SHP77 (cell line): ENCODE measurements at places on chromosomes 3 and 15.

DNA sequence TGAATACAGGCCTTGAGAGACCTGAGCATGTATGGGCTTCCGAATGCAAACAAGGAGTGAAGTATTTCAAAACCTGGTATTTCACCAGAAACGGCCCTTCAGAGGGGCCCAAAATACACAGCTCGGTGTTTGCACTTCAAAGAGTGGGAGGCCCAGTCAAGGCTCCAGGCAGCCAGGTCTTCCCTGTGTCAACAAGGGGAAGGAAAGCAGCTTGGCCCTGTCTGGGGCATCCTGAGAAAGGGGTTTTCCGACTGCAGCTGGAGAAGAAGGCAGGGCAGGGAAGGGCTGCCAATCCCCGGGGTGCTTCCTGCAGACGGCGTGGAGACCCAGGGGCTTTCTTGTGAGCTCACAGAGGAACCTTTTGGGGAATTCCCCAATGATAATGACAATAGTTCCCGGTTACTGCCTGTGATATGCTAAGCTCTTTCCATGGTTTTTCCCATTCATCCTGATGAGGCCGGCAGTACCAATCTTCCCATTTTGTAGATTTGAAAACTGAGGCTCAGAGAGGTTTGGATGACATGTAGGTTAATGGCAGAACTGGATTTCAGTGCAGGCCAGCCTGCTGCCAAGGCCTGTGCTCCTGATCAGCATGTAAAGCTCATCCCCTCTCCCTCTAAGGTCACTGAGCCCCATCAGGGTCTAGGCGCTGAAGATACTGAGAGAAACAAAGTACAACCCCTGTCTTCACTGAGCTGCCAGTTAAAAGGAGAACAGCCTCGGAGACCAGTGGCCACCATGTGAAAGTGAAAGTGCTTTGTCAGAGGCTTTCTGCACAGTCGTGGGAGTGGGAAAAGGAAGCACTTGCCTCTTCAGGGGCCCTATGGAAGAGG lies 43.0 kb upstream of the TLE3 start:
- peak; percentile 31 for DNase-seq

GRCh38 chr3:108879915-108880314 lies 57.3 kb downstream of the TRAT1 start:
- no peak for DNase-seq

DNA sequence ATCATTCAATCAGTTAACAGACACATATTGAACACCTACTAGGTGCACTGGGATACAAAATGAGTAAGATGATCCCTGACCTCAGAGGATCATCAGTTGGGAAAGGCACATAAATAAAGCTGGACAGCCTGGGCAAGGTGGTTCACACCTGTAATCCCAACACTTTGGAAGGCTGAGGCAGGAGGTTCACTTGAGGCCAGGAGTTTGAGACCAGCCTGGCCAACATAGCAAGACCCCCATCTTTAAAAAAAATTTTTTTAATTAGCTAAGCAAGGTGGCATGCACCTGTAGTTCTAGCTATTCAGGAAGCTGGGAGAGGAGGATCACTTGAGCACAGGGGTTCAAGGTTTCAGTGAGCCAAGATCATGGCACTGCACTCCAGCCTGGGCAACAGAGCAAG lies 3.7 kb upstream of the KLHL24 start:
- no peak for DNase-seq

DNA sequence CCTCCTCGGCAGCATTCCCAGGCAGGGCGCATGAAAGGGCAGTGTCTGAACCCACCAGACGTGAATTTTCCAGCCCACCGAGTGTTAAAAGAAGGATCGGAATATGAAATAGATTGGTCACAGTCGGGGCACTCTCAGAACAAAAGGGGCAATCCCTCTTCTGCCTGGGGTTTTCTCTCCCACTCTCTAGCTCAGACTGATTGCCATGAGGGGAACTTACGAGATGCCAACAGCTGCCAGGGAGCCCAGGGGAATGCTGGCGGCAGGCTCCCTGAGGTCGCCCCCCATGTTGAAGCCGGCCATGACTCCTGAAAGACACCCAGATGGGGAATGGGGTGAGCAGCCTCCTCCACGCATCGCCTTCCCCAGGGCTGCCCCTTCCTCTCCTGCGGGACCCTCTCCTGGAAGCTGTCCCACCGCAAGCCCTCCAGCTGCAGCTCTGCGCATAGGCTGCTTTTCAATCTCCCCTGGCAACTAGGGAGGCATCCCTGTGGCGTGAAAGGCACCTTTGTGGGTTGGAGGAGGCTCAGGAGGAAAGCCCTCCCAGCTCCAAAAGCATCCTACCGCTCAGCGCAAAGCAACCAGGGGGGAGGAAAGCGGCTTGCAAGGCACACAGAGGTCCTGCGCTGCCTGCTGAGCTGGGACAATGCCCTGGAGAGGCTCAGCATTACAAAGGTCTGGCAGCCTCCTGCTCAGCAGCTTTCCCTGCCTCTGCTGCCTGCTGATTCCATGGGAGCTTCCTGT lies 64.8 kb upstream of the HEG1 start:
- no peak for DNase-seq

- DNase-seq, result no peak
Measured at GRCh38 chr3:195148549-195148948, 122.4 kb downstream of the XXYLT1 start.

DNA sequence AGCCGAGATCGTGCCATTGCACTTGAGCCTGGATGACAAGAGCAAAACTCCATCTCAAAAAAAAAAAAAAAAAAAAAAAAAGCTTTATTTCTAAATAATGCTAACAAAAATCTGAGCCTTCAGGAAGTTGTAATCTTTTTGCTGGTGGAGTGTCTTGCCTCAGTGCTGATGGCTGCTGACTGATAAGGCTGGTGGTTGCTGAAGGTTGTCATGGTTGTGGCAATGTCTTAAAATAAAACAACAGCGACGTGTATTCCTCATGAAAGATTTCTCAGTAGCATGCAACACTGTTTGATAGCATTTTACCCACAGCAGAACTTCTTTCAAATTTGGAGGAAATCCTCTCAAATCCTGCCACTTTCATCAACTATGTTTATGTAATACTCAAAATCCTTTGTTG lies 77.4 kb upstream of the PTPRG start:
- DNase-seq, result no peak

DNA sequence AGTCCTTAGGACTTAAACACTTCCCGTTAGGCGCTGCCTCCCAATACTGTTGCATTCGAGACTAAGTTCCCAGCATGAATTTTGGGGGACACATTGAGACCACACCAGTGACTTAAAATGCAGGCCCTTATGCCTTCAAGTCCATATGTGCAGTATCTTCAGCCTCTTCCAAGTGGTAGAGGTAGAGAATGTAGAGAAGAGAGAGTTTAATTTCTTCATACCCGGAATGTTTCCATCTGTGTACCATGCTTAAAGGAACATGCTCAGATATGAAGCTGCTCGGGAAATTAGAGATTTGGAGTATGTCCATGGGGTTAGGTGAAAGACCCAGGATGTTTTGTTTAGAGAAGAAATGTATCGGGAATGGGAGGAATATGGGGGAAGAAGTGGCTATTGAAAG lies 12.6 kb downstream of the DUT start:
- DNase-seq, result no peak

DNA sequence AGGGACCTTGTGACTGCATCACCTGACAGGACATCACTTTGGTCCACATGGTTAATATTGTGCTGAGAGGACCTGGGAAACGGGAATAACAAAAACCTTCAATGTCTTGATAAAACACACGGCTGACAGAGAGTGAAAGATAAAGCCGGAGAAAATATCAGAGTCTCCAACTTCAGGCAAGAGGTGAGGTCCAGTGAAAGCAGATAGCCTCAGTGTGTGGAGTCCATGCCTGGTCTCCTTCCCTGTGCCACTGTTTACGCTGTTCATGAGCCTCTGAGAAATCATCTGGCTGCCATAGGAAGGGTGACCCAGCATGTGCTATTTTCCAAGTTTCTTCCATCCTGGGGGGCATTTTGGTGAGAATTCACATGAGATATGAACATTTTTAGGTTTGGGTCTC lies 39.8 kb downstream of the CCR3 start:
- no peak for DNase-seq

DNA sequence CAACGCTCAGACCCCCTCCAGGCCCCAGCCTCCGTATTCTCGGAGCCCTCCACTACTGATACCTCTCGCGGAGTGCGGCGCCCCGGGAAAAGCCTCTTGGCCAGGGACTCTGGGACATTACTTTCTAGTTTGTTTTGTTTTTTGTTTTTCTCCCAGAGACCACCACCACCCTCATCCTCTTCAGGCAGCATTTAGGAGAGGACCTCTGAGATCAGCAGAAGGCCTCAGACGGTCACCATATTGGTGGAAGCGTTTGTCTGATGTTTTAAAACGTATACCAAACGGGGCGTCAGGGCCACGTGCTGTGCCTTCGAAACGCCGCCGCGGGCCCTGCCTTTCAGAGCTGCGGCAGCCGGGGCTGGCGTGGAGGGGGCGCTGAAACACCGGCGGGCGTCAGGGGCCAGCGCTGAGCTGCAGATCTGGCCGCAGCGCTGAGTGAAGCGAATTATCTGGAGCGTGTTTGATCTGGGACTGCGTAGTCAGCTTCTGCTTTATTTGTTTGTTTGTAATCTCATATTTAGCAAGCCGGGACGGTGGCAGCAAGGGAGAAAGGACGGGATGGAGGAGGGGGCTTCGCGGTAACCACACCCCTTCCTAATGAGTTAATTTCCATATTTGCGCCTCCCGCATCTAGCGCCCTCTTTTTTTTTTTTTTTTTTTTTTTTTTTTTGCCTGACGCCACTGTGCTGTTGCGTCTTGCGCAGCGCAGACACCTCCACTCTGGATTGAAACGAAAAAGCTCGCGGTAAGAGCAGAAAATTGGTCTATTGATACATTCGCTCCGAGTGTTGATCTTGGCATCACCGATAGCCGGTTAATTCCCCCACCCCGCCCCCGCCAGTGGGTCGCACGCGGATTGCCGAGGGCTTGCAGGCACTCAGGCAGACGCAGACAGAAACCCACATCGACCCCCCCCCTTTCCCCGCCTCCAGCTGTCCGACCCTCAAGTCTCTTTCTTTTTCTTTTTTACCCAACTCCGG lies 14.9 kb downstream of the SOX2 start:
- no peak for DNase-seq

GRCh38 chr15:45143056-45143455 lies 13.3 kb downstream of the DUOX1 start:
- DNase-seq, result no peak

DNA sequence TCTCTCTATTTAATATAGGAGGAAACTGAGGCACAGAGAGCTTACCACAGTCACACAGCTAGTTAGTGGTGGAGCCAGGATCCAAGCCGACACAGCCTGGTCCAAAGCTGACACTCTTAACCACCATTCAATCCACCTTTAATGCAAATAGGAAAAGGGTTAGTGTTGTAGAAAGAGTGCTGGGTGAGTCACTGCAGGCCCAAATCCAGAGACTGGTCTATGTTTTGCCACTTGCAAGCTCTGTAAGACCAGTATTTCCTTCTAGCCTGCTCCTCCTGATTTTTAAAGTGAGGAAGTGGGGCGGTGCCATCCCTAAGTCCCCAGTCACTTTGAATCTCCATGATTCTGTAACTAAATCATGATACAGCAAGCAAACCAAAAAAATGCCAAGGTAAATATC lies 111.0 kb downstream of the MECOM start:
- DNase-seq, result no peak

DNA sequence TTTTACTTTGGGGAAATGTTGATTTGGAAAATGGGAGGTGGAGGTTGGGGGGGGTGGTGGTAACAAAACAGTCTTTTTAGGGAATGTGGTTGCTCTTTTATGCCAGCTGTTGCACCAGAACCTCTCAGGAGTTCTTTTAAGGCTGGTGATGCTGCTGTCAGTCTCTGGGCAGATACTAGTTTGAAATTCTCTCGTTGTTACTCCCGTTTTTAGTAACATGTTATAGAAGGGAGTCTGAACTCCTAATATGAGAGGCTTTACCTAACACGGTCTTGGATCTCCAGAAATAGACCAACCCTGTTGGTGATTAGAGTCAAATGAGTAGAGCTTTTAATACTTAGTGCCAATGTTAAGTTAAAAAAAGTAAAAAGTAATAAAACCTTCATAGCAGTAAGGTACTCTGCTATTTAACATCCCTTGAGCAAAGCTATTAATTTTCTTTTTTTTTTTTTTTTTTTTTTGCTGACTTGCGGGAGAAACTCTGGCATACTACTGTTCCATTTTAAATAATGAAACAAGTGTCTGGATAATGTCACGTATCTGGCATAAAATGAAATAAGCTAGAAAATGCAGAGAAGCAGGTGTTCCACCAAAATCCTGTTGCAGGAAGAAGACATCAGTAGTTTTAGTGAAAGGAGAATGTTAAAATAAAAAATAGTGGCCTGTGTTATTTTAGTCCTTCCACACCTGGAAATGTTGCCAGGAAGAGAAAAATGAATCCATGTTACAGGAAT lies 156.7 kb downstream of the CACNA1D start:
- DNase-seq, result no peak

DNA sequence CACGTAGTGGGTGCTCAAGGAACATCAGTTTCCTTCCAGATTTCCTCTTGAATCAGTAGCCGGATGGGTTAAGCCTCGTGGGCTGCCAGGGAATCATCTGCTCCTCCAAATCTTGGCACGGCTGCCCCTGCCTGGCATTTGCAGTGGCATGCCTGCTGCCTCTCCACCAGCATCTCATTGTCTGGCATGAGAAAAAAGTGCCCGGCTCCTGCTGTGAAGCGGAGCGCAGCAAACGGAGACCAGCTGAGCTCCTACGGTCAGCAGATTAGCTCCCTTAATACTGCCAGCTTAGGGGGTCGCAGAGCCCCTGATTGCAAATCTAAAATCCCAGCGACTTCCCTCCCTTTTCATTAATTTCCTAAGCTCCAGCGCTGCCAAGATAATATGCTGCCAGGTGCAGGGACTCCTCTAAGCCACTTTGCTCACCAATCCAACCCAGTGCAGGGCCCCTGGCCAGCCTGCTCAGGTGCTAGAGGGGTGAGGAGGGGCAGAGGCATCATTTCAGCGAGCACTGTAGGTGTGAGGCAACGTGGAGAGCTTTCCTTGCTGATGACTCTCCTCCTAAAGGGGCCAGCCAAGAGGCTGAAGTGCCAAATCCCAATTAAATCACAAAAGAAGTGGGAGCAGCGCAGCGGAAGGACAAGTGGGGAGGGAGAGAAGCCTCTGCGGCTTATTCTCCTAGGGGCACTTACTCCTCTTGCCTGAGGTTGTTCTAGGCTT lies 49.6 kb upstream of the ST8SIA2 start:
- DNase-seq, result no peak

GRCh38 chr15:59276225-59277178 lies 69.9 kb downstream of the LDHAL6B start:
- DNase-seq, result no peak

DNA sequence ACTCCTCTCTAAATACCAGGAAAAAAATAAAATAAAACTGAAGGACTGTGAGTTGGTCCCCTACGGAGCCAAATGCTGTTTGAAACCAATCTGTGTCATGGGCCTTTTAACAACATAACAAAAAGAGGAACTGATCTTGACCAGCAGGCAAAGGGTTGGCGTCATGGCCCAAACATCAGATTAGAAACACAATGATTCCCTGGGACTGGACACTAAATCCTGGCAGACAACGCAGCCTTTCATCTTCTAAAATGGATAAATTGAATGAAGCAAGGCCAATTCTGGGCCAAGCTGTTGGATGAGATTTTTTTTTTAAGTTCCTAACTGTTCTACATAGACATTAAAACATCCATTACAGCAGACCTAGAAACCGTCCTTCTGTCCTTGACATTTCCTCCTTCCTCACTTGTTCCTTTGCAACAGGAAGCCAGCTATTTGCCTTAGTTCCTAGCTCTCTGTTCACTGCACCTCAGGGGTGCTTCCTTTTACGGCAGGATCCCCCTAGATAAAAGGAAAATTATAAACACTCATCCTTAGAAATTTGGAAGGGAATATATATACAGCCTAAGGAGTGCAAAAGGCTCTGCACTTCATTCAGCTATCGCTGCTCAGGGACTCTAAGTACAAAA lies 21.6 kb upstream of the TAFA4 start:
- no peak for DNase-seq
